ENCODE measurements at places on chromosomes 6 and 20. TPM values are rescaled to one million over a fixed set of nuclear protein-coding genes. Genes with fewer than 3 reads are reported as not detected.

SOX4 gene
- 109 TPM for polyA plus RNA-seq

ZNF322 gene
- polyA plus RNA-seq: 39.1 TPM

CALHM5 gene
- polyA plus RNA-seq: 6.7 TPM

KIF6 gene
- 2.6 TPM for polyA plus RNA-seq

VSTM2L gene
- polyA plus RNA-seq: 7.0 TPM

WFDC9 gene
- polyA plus RNA-seq: not detected

FLRT3 gene
- 21.9 TPM for polyA plus RNA-seq

WFDC12 gene
- polyA plus RNA-seq: not detected

F13A1 gene
- 36.9 TPM for polyA plus RNA-seq

RNF182 gene
- polyA plus RNA-seq: 6.3 TPM

DNA sequence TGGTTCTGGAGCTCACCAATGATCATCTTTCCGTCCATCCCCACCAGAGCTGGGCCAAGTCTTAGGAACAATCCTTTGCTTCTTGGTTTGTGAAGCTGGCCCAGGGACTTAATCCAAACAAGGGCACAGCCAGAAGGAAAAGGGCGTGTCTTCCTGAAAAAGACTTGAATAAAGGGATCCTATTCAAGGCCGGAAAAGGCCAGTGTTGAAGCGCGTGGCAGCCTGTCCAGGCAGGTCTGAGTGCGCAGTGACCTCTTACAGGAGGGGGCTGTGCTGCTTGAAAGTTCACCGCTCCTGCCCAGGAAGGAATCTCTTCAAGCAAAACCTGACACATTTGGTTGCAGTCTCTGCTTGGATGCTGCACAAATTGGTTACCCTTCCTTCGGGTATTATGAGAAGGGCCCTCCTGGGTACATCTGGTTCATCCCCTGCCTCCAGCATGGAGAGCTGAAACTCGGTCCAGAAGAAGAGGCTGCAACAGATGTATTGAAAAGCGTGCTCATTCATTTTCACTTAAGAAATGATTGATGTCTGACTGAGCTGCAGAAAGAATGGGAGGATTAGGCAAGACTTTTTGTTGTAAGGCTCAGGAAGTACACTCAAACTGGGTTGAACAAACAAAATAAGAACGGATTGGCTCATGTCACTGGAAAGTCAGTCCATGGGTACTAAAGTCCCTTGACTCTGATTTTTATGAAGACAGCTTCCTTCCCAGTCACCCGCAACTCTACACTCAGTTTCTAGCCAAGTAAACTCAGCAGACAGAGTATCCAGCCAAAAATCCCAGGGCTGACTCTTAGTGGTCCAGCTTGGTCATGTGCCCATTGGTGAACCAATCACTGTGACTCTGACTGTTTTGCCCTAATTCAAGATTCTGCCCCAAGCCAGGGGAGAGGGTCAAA is 136.3 kb downstream of the TFAP2C start:
- no peak for DNase-seq

DNA sequence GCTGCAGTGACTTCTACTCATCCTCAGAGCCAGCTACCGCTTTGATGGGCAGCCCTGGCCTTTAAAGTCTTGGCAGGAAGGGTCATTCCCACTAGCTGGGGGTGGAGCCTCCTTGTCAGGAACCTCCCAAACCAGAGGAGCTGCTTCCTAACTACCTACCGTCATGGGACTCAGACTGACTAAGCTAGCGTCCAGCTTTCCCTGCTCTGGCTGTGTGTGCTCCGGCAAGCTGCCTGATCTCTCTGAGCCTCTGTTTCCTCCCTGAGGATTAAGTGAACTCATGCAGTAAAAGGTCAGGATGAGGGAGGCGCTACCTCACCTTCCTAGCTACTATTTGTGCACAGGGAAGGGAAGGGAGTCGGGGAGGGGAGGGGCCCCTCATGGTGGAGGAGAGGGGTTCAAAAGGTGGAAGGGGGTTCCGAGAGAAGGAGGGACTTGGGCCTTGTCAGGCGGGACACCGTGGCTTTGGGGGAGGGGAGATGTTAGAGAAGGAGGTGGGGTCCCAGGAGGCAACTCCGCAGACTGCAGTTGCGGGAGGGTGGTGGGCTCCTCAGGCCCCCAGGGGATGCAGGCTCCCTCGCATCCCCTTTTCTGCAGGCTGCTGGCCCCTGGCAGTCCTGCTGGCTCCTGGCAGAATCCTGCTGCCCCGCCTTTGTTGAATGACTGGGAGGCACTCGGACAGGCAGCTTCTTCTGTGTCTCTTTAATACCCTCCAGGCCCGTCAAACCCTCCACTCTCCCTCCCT is 9.8 kb downstream of the DUSP15 start:
- DNase-seq: no peak

- DNase-seq: no peak
These were observed 45.6 kb upstream of the SMLR1 start for GRCh38 chr6:130781557-130781956.

GRCh38 chr6:104940893-104941728 is 15.8 kb upstream of the LIN28B start:
- DNase-seq: no peak

DNA sequence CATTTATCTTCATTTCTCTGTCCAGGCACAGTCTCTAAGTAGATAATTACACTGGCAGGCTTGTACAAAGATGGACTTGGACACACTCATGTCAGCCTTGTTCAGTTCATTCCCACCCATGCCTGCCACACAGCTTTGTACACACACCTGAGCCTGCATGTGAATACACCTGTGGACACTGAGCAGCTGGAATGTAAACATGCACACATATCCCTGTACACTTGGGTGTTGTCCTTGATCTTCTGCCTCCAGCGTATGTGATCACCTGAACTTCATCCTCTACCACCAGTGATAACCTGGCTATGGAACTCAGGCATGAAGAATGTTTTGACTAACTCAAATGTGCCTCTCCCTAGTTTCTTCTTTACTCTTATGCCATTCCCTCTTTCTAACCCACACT is 190.6 kb downstream of the DHX35 start:
- DNase-seq: no peak

DNA sequence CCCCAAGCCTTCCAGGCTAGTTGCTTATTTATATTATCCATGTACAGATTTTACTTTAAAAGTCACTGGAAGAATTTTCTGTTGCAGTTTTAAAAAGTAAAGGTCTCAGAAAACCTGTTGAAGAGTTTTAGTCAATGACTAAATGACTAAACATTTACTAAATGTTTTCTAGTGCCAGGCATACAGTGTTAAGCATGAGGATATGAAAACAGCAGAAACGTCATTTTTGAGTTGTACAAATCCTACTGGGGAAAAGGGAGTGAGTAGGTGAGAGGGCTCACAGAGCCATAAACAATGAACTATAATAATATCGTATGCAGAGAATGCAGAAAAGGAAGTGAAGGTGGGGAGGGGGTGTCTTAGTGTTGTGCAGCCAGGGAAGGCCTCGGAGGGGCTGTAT is 66.3 kb downstream of the MAN1A1 start:
- DNase-seq: no peak

DNA sequence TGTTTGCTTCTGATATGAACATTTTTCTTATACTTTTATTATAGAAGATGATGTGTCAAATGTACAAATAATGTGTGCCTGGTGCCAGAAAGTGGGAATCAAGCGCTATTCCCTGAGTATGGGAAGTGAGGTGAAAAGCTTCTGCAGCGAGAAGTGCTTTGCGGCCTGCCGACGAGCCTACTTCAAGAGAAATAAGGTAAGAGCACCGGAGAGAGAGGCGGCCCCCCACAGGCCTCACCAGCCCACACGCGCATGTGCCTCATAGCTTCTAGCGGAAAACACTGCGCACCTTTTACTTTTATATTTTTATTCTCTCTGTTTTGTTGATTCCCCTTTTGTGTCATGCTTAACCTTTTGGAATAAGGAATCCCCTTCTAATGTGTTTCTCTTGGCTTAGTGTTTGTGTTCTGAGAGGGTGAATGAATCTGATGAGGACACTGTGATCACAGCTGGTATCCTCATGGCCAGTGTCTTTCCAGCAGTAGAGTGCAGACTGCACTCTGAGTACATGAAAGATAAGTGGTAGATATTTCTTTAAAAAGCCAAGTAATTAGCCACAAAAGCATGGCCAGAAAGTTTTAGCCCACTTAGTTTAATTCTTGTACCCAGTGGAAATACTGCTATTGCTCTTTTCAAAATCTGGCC is 43.6 kb downstream of the SOBP start:
- DNase-seq: no peak

GRCh38 chr6:167703781-167704180 is 122.9 kb upstream of the AFDN start:
- no peak for DNase-seq

GRCh38 chr20:62523473-62524203 is 47.8 kb upstream of the GATA5 start:
- no peak for DNase-seq

- no peak for DNase-seq
These were observed 104.8 kb downstream of the ZNF217 start for GRCh38 chr20:53488775-53489272.

GRCh38 chr20:38799203-38799602 is 6.3 kb upstream of the PPP1R16B start:
- no peak for DNase-seq

- no peak for DNase-seq
These were observed 3.4 kb upstream of the ZNF133 start for GRCh38 chr20:18284805-18285533.

GRCh38 chr6:43817192-43817591 is 47.2 kb downstream of the VEGFA start:
- DNase-seq: no peak

DNA sequence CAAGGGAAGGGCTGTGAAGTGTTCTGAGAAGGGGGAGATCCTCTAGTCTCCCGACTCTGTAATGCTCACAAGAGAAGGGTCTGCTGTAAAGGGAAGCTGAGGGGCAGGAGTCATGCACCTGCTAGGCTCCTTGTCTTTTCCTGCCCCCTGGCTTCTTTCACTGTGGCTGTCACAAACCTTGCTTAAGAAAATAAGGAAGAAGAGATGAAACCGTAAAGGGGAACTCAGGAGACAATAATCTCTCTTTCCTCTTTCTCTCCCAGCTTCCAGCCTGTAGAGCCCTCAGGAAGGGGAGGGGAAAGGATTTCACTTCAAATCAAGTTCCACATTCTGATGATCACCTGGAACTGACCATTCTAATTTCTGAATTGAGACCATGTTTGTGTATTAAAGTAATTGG is 26.3 kb downstream of the SLC13A3 start:
- DNase-seq: no peak

GRCh38 chr20:62737271-62737811 is 28.7 kb downstream of the NTSR1 start:
- no peak for DNase-seq

DNA sequence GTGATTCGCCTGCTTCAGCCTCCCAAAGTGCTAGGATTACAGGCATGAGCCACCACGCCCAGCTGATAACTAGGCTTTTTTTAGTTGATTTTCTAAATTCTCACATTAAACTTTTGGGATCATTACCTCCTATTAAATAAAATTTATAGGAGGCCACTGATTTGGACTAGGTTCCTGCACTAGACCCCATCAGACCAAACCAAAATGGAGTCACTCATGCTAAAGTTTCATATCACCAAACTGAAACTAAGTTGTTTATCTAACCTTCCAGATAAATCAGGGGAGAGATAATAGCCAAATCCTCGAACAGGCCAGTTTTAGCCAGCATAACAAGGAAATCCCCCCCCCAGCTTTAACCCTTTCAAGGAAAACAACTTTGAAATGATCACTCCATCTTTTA is 98.4 kb upstream of the SLC22A16 start:
- DNase-seq: no peak

GRCh38 chr6:149229096-149229495 is 88.4 kb upstream of the TAB2 start:
- DNase-seq: no peak

DNA sequence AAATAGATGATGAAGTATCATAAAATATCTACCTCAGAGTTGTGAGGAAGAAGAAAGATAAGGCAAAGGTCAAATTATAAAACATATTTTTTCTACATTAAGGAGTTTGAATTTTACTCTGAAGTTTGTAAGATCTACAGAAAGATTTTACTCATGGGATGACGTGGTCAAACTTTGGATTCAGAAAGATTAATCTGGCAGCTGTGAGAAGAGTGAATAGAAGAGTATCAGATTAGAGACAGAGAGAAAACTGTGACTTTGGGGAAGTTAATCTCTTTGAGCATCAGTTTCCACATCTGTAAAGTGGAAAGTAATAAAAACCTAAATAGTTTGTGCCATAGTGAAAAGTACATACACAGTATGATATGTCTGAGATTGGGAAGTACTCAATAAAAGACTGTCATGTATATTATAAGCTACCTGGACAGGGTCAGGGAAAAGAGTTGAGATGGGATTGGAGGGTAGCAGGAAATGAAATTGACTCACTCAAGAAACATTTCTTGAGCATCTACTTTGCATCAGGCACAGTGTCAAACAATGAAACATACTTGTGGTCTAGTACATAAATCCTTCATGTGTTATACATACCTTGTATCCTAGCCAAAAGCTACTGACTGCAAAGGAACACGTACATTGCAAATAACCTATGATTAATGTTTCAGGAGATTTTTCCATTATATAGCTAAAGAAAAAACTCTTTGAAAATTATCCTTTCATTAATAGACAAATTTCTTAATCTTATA is 222.1 kb downstream of the TMEM200A start:
- DNase-seq: no peak

DNA sequence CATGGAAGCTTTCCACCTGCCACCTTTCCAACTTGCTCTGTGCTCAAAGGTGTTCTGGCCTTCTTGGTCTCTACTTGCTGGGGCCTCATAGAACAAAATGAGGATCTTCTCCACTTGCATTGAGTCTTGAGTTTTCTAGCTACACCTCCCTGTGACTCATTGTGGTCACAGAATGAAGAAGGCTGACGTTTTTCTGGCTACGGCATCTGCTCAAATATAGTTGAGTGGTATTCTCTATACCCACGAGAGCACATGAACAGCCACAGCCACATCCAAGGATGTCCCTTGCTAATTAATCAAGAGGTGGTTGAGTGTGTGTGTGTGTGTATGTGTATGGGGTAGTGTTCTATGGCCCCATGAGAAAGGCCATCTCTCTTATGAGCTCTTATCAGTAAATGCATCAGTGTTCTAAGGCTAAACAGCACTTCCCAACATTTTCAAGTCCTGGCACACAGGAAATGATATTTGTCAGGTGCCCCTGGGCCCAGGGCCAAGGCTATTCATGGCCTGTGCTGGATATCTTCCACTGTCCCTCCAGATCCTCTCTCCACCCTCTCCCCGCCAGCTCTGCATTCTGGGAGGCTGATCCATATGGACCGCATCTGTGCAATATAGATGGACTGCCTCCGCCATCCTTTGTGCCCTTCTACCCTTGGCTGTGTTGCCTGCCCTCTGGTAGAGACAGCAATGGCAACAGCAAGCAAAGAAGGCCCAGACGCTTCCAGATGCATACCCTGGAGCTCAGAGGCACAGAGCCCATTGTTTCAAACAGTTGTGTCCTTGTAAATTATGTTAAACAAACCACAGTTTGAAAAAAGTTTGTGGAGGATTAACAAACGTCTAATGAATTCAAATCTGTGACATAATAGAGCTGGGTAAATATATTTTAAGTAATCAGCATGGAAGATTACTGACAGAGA is 150.2 kb downstream of the LRFN2 start:
- DNase-seq: no peak

- DNase-seq: no peak
These were observed 157.0 kb downstream of the SOX4 start for GRCh38 chr6:21750575-21750974.

Measured in right lung (tissue), 10 donors.